A673 (cell line): ENCODE measurements at places on chromosomes 7 and 10. TPM values are rescaled to one million over a fixed set of nuclear protein-coding genes. Genes with fewer than 3 reads are reported as not detected.

DNA sequence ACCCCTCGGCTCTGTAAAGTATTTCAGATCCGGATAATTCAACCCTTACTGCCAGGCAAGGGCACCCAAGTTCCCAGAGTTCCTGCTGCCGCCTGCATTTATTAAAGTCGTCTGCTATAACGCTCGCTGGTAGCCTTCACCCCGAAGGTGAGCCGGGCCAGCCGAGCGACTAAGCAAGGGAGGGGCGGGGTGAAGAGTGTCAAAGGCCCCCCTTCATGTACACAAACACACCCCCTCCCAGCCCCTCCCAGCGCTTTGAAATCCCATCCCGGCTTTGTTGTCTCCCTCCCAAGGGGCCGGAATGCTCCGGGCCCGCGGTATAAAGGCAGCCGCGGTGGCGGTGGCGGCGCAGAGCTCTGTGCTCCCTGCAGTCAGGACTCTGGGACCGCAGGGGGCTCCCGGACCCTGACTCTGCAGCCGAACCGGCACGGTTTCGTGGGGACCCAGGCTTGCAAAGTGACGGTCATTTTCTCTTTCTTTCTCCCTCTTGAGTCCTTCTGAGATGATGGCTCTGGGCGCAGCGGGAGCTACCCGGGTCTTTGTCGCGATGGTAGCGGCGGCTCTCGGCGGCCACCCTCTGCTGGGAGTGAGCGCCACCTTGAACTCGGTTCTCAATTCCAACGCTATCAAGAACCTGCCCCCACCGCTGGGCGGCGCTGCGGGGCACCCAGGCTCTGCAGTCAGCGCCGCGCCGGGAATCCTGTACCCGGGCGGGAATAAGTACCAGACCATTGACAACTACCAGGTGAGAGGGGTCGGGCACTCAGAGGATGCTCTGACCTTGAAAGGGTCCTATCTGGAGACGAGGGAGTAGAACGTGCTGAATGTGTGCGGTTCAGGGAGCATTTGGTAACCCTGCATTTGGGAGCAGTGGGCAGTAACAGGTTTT is at the start of gene DKK1:
DKK1 (plus strand) TSS at position 349 of the 889 bp plus-strand sequence; CDS start at position 503, 154 bp downstream.
- peak; percentile 77 for DNase-seq

- DNase-seq = no peak
These were observed 67.7 kb downstream of the TACR2 start for GRCh38 chr10:69348816-69349541.

GRCh38 chr7:148838905-148839304 is 45.2 kb downstream of the EZH2 start:
- peak; percentile 77 for DNase-seq

GRCh38 chr10:43200538-43201390 is 62.5 kb downstream of the CSGALNACT2 start:
- DNase-seq = no peak

DNA sequence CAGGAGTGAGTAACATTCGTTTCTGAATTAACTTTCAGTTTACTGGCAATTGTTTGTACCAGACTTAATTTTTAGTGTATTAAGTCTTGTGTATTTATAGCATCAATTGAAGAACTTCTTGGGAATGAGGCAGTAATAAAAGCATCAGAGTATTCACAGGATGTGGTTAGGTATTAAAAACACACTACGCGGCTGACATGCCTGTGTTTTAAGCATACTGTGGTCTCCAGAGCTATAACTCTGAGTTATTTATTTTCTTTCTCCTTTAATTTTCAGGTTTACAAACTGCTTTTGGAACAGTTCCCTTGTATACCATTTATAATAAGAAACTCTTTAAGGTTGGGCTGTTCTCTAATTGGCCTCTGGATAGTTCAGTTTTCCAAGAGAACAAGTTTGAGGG is 626.1 kb upstream of the NRG3 start:
- DNase-seq = no peak

DNA sequence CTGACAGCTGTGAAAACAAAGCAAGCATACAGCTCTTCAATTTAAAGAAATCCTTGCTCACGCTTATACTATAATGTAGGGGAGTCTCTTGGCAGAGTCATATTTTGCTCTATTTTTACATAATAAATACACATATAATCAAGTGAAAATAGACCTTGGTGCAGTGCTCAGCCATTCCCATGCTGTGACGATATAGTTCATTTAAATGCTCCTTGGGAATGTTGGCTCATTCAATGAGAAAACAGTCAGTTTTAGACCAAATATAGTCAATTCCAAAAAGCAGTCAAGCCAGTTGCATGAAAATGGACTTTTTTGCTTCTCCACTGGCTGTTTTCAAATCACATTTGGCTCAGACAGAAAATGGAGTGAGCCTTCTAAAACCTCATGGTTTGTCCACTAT is 587.4 kb downstream of the SUGCT start:
- no peak for DNase-seq

Gene TMEM176B
- total RNA-seq = 2.2 and 2.3 TPM in 2 replicates

Gene NUPR2
- not detected in 2 replicates for total RNA-seq

Gene KCNMA1
- 0.84 and 1.3 TPM in 2 replicates for total RNA-seq

Gene TWIST1
- total RNA-seq = 37.6 and 41.6 TPM in 2 replicates

Gene WIPF3
- total RNA-seq = 0.17 and 0.21 TPM in 2 replicates
